Head of caudate nucleus (tissue), 42 donors: ENCODE measurements at places on chromosomes 7 and 10.

- no peak for DNase-seq
Observed at GRCh38 chr7:66597461-66597860, 31.2 kb upstream of the KCTD7 start.

DNA sequence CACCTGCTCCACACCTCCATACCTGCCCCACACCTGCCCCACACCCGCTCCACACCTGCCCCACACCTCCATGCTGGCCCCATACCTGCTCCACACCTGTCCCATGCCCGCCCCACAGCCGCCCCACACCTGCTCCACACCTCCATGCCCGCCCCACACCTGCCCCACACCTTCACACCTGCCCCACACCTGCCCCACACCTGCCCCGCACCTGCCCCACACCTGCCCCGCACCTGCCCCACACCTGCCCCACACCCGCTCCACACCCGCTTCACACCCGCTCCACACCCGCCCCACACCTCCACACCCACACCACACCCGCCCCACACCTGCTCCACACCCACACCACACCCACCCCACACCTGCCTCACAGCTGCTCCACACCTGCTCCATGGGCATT is 53.0 kb downstream of the PARP12 start:
- no peak for DNase-seq

- DNase-seq, result no peak
Observed at GRCh38 chr10:125991392-125991791, 95.0 kb downstream of the FANK1 start.

- DNase-seq, result no peak
Observed at GRCh38 chr7:121752706-121753105, 120.3 kb upstream of the PTPRZ1 start.

GRCh38 chr10:128137877-128138276 is 11.7 kb upstream of the MKI67 start:
- DNase-seq, result no peak

- no peak for DNase-seq
Observed at GRCh38 chr7:121084748-121085336, 96.3 kb downstream of the CPED1 start.

- no peak for DNase-seq
Observed at GRCh38 chr7:131306777-131307176, 20.9 kb upstream of the MKLN1 start.

DNA sequence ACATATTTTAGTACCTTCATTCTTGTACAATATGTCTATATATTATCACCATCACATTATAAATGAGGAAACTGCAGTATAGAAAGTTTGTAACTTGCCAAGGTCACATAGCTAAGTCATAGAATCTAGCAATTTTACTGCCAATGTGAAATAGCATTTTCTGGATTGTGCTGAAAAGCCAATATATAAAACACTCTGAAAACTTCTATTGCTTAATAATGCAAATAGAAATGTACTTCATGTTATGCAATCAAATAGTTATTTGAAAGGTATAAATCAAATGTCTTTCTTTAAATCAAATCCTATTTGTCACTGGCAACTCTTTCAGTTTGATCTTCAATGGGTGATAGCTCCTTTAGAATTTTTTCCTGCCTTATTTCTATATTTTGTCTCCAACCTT is 129.5 kb downstream of the TMEM26 start:
- no peak for DNase-seq

DNA sequence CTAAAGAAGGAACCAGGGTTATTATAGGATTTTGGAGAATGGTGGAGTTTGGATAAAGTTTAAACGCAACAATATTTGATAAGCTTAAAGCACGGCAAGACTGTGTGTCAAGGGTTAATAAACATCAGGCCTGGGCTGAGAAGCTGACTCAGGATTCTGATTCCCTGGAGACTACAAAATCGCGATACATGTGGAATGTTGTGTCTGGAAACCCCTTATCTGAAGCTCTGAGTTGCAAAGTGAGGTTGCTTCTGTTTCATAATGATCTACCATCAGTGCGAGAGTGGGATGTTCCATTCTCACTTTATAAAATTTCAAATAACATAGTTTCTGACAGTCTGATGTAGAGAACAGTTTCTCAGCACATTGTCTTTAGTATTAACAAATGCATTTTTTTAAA is 7.8 kb downstream of the C1GALT1 start:
- no peak for DNase-seq

GRCh38 chr7:124399941-124400340 is 365.7 kb downstream of the GPR37 start:
- no peak for DNase-seq

GRCh38 chr10:50512743-50513416 is 110.9 kb downstream of the SGMS1 start:
- no peak for DNase-seq

GRCh38 chr7:43568529-43568928 is 14.4 kb upstream of the STK17A start:
- no peak for DNase-seq
